ENCODE measurements at places on chromosomes 5 and 9. TPM values are rescaled to one million over a fixed set of nuclear protein-coding genes. Genes with fewer than 3 reads are reported as not detected.

The WNT8A gene
- not detected for total RNA-seq

The GARIN3 gene
- not detected for total RNA-seq

The C1QTNF3 gene
- total RNA-seq = 0.99 TPM

The ZNF782 gene
- 4.0 TPM for total RNA-seq

The ZDHHC21 gene
- 5.8 TPM for total RNA-seq

The SLC36A2 gene
- not detected for total RNA-seq

The INSYN2B gene
- 14.6 TPM for total RNA-seq

The CACNA1B gene
- total RNA-seq = under 0.01 TPM

The PTPRD gene
- 13.1 TPM for total RNA-seq

The OTP gene
- total RNA-seq = not detected

The MORN5 gene
- not detected for total RNA-seq

The PCDHGA6 gene
- total RNA-seq = 6.3 TPM

The SLC34A1 gene
- not detected for total RNA-seq

The RAPGEF1 gene
- total RNA-seq = 35.9 TPM

The TNFSF15 gene
- total RNA-seq = 0.44 TPM

The NXNL2 gene
- total RNA-seq = 2.0 TPM

The GAS1 gene
- 37.4 TPM for total RNA-seq

The LAMC3 gene
- 0.33 TPM for total RNA-seq

The MLANA gene
- not detected for total RNA-seq

The FAM120AOS gene
- total RNA-seq = 37.4 TPM

The MBLAC2 gene
- 4.2 TPM for total RNA-seq

The C5 gene
- 5.1 TPM for total RNA-seq

The TTC1 gene
- total RNA-seq = 41.0 TPM

The KCNV2 gene
- not detected for total RNA-seq

The FOXD4L4 gene
- 0.29 TPM for total RNA-seq

The OR1J1 gene
- total RNA-seq = not detected

The TUSC1 gene
- 7.4 TPM for total RNA-seq

The ECSCR gene
- 0.33 TPM for total RNA-seq

The TXNDC8 gene
- total RNA-seq = not detected

The SLC25A25 gene
- total RNA-seq = 25.5 TPM

The PCDHB14 gene
- total RNA-seq = 1.2 TPM

The AQP7 gene
- total RNA-seq = 0.99 TPM

The CXCL14 gene
- total RNA-seq = not detected

The SEMA5A gene
- 12.5 TPM for total RNA-seq

The LCN1 gene
- not detected for total RNA-seq

The ANXA1 gene
- 691 TPM for total RNA-seq

Measured in smooth muscle cell of trachea (primary cell).